ENCODE measurements at places on chromosomes 6 and 20. TPM values are rescaled to one million over a fixed set of nuclear protein-coding genes. Genes with fewer than 3 reads are reported as not detected.

Gene PNPLA1
- not detected for polyA plus RNA-seq

Gene ULBP3
- 4.6 TPM for polyA plus RNA-seq

Gene TBC1D32
- polyA plus RNA-seq, result 4.5 TPM

Gene ELOVL4
- 1.9 TPM for polyA plus RNA-seq

Gene TREM2
- polyA plus RNA-seq, result not detected

Gene HEY2
- not detected for polyA plus RNA-seq

Gene TRIM40
- not detected for polyA plus RNA-seq

Gene MOG
- not detected for polyA plus RNA-seq

Gene GLP1R
- not detected for polyA plus RNA-seq

Gene ELOVL2
- 0.49 TPM for polyA plus RNA-seq

Gene ENPP3
- not detected for polyA plus RNA-seq

Gene ECHDC1
- 23.3 TPM for polyA plus RNA-seq
